ENCODE measurements at places on chromosomes 4 and X.
A peak's percentile ranks its signal among the peaks of the same experiment; 100 is the strongest.

GRCh38 chr4:183971929-183972490 lies 66.9 kb downstream of the STOX2 start:
- DNase-seq = peak; percentile 6

GRCh38 chr4:135418353-135418752 lies 1216.8 kb upstream of the PABPC4L start:
- peak; percentile 37 for DNase-seq

DNA sequence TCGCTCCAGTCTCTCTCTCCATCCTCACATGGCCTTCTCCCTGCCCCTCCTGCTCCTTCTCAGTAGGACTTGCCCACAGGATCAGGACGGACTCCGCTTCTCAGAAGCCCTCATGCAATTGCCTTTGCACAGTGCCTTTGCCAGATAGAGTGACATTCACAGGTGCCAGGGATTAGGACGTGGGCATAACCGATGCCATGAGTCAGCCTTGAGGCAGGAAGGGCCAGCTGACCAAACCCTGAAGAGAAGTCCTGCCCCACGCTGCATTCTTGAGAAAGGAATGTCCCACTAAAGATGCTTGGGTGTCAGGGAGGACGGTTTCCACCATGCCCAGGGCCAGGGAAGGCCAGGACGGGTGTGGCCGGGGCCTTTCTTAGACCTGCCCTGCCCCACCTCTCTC lies 6.6 kb upstream of the GRPEL1 start:
- DNase-seq = peak; percentile 59

DNA sequence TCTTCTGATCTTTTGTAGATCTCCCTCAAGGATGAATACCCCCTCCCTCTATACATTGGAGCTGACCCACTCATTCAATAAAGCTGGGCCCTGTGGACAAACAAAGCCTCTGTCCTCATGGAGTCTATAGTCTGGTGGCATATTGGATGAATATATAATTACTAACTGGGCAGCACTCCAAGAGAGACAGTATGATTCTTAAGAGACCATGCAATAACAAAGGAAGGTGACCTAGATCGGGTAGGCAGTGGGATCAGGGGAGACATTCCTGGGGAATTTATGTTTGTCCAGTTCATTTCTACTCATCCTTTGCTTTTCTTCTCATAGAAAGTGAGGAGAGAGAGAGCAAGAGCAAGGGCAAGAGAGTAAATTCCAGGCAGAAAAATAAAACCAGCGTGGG lies 23.5 kb upstream of the CXCL13 start:
- DNase-seq = peak; percentile 61

GRCh38 chrX:22122510-22122909 lies 90.4 kb downstream of the PHEX start:
- peak; percentile 59 for DNase-seq

DNA sequence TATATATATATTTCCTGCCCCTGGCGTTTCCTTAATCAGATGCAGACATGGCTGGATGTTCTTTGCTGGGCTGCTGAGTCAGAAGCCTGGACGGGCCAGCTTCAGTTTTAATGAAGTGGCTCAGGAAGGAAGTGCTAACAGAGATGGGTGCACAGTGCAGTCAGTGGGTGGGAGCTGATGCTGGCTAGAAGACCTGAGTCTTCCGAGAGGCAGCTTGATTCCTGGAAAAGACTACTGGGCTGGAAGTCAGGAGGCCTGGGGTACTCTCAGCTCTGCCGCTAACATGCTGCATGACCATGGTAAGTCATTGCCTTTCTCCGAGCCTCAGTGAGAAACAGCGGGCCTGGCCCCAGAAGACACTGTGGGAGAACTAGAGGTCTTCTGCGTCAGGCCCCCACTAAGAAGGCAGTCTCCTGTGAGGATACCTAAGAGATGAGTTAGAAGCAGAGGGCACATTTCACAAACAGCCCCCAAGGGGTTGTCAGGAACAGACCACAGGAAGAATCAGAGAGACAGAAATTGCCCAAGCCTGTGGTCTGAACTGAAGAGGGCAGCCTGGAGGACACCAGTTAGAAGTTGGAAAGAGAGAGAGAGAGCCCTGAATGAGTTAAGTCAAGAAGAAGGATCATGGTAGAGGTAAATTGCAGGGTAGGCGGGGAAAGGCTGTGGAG lies 8.3 kb upstream of the CD40LG start:
- peak; percentile 20 for DNase-seq

DNA sequence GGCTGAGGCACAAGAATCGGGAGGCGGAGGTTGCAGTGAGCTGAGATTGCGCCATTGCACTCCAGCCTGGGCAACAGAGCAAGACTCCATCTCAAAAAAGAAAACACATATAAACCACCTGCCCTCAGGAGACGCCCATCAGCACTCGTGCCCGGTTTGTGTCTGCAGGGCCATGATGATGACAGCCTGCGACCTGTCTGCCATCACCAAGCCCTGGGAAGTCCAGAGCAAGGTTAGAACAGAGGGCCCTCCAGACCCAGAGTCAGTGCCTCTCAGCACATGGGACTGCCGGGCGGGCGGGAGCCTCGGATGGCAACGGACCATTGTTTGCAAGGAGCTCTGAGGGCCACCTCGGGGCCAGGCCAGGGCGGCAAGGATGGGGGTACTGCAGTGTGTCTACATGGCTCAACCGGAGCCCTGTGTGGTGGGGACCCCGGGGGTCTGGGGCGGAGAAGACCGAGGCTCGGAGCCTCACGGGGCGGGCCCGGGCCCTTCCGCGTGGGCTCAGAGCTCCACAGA lies 9.3 kb downstream of the ATP5ME start:
- no peak for DNase-seq

- no peak for DNase-seq
Observed at GRCh38 chrX:112696481-112696880, 16.7 kb upstream of the LHFPL1 start.

GRCh38 chr4:57074744-57075143 lies 35.4 kb downstream of the IGFBP7 start:
- peak; percentile 32 for DNase-seq

DNA sequence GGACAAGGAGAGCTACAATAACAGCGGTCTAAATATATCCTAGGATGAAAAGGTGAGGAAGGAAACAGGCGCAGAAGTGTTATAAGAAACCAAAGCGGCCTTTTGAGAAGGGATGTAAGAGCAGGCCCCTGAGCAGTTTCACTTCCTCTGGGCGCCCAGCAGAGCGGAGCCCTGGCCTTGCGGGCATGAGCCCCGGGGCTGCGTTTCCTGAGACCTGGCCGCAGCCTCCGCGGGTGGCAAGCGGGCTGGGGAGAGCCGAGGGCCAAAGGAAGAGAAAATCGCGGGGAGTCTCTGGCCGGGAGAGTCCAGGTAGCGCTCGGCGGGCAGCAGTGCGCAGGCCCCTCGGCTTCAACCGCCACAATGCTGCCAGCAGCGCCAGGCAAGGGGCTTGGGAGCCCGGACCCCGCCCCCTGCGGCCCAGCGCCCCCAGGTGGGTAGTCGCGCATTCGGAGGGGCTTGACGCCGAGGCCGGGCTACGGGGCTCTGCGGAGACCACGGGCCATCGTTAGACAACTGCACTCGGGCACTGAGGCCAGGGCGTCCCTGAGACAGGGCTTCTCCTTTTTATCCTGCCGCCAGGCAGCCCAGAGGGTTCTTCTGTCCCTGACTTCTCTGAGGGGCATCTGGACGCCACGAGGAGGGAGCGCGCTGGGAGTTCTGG lies at the start of gene BANK1:
TSS of gene BANK1 (plus strand) at position 210 of the 661 bp plus-strand sequence. CDS start at position 361, 151 bp downstream.
- peak; percentile 47 for DNase-seq

- no peak for DNase-seq
Observed at GRCh38 chr4:3160438-3160837, 86.0 kb downstream of the HTT start.

DNA sequence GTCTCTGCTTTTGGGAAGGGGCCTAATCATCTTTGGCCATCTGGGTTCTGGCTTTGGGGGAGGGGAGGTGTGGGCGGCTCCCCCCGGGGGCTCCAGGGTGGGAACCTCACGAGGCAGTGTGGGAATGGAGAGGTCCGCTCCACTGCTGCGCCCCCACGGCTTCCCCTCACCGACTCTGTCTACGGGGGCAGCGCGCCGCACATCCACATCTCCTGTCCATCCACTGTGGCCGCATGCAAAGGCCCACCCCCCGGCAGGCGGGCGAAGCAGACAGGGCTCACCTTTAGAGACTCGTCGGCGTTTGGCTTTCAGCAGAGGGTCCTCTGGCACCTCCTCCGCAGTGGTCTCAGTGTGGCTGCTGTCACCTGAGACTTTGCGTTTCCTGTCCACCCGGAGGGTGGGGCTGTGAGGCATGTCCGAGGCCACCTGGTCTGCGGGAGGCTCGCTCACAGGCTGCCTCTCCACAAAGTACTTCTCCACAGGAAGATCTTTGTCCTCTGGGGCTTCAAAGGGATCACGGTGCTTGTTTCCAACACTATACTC lies 33.6 kb downstream of the BCOR start:
- DNase-seq = no peak

DNA sequence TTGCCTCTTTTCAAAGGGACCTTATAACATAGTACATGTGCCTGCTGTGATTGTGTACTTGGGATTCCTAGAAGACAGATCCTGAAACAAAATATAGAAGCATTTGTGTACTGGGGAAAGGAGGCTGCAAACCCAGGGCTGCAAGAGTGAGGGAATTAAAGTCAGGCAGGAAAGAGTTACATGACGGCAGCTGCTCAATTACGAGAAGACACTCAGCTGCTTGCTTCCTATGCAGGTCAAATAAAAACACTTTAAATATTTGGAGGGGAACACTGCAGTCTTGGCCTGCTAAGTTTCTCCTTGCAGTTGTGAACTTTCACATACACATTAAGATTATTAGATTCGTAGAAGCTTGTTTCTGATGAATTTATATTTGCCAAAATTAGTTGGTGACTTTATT lies 191.9 kb upstream of the CXCL13 start:
- DNase-seq = no peak

GRCh38 chr4:76380561-76380960 lies 40.4 kb downstream of the CCDC158 start:
- DNase-seq = no peak

DNA sequence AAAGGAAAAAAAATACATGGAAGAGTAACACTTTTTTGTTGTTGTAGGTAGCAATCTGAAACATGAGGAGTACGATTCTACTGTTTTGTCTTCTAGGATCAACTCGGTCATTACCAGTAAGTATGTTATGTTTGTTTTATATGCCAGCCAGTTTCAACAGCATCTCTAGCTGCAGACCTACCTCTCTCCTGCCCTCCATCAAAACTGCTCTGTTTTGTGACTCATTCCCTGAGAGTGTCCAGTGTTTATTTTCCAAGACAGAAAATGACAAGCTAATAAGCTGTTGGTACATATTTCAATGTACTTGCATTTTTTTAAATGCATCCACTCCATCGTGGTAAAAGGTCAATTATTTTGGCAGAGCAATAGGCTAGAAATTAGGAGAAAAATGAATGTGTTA lies 347 bp downstream of the AMTN start:
- DNase-seq = peak; percentile 56

DNA sequence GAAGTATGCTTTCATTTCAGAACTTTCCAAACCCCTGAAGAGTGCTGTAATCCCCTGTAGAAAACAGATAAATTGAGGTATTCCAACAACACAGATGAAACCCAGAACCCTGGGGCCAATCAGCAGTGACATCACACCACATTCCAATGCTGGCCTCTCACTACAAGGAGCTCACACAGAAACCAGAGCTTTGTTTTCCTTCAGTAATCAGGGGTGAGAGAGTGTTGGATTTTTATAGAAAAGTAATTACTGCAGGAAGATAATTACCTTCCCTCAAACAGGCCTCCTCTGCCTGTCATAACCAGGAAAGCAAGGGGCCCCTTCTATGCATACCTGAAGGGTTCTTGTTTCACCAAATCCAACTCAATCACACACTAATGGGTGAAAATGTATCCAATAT lies 246.2 kb downstream of the SCFD2 start:
- no peak for DNase-seq

GRCh38 chrX:54675762-54676161 lies 122.3 kb downstream of the ITIH6 start:
- no peak for DNase-seq

GRCh38 chr4:18734405-18734804 lies 712.9 kb upstream of the LCORL start:
- DNase-seq = no peak

DNA sequence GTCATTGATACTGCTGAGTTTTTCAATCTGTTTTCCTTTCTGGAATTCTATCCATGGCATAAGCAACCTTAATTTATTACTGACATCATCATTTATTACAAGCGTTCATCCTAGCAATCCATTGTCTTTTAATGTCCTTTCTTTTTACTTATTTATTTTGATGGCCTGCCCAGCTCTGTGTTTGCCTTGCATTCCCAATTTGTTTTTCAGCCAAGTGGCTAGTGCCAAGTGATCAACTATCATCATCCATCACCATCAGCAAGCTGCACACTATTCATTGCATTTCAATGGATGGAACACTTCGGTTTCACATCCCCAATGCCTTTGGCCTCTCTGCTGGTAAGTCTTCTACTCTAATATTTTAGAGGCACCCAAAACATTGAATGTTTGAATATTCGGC lies 831.7 kb upstream of the EPHA5 start:
- no peak for DNase-seq

DNA sequence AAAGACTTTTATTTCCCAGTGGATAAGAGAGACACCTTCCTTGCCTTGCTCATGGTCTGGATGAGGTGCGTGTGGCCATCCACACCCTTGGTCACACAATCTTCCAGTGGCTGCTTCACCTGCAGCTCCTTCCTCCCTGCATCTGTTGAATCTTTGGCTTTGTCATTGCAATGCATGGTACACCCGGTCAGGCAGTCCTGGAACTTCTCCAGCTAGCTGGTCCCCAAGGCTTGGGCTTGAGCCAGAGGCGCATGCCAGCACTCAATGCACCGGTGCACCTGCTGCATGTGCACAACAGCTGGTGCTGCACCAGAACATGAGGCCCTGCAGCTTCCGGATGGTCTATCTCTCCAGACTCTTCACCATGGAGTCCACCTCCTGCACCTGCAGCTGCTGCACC lies 31.7 kb downstream of the SCML1 start:
- no peak for DNase-seq

DNA sequence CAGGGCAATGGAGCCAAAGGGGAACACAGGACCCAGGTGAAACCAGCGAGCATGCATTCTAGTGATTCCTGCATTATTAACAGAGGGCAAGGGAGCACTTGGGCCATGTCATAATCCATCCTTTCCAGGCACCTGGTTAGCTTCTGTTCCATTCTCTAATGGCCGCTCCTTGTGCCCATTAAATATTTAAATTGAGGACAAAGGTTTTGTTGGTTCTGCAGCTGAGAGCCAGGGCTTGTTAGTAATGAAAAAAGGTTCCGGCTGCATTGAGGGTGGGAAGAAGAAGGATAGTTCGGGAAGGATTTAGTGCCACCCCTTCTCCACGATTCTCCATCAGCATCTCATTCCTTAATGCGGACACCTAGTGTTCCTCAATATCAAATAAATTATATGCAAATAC lies 13.6 kb downstream of the SOD3 start:
- DNase-seq = no peak

DNA sequence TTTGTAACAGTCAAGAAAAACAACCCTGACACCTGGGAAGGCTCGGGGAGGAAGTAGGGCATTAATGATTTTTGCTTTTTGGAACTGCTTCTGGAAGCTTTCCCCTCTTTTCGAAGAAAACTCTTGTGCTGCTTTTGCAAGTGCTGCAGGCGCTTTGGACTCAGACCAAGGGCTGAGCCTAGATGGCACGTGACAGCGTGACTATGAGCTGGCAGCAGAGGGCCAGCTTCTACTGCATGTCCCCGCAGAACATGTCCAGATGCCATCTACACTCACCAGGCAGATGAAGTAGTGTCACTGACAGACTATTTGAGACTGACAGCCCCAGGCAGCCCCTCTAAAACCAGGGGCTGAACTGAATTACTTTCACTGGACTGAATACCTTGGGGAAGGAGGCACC lies 6.2 kb downstream of the NR0B1 start:
- peak; percentile 48 for DNase-seq

- DNase-seq = no peak
Observed at GRCh38 chr4:184432127-184432922, 42.0 kb downstream of the IRF2 start.

GRCh38 chrX:35680940-35681346 lies 117.2 kb upstream of the MAGEB16 start:
- DNase-seq = no peak
